ENCODE measurements at places on chromosomes 2 and 18.

GRCh38 chr2:127096280-127096679, 10.7 kb downstream of the BIN1 start:
- DNase-seq = no peak

- no peak for DNase-seq
Measured at GRCh38 chr18:66156946-66157687, 406.3 kb downstream of the CDH7 start.

- no peak for DNase-seq
Measured at GRCh38 chr2:15943378-15944280, 3.3 kb downstream of the MYCN start.

DNA sequence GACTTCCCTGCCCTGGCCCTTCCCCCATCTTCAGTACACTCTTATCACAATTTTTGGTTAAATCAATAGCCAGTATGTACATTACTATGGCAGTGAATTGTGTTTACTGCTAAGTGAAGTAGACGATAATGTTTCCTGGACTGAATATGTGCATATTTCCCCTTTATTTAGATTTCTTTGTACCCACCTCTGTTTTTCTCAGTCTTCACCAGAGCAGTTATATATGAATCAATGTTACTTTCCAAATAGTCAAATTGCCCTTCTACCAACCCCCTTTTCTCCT, 97.1 kb upstream of the HS6ST1 start:
- no peak for DNase-seq

GRCh38 chr2:126657636-126658318, 1.8 kb downstream of the GYPC start:
- peak; percentile 97 for DNase-seq

DNA sequence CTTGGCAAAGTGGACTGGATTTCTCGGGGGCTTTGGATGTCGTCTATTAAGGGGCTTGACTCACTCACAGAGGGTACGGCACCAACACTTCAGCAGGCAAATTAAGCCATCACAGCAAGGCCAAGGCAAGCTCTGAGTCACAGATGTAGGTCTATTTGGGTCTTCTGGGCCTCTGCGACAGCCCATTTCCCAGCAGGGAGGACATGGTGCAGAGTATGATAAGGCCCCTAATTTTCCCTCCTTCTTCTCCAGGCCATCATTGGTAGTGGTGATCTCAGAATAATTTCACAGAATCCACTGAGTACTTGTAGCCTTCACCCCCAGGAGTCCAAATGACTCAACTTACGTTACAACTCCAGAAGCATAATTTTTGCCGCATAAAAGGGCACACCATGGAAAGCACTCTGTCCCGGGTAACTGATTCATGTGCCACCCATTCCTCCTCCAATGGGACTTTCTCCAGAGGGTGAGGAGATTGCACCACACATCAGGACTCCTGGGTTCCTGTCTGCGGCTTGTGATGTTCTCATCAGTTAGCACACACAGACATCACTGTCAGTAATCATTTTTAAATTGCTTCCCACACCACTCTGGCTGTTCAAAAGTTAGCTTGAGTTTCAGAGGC, 164.9 kb downstream of the TXNL1 start:
- no peak for DNase-seq

DNA sequence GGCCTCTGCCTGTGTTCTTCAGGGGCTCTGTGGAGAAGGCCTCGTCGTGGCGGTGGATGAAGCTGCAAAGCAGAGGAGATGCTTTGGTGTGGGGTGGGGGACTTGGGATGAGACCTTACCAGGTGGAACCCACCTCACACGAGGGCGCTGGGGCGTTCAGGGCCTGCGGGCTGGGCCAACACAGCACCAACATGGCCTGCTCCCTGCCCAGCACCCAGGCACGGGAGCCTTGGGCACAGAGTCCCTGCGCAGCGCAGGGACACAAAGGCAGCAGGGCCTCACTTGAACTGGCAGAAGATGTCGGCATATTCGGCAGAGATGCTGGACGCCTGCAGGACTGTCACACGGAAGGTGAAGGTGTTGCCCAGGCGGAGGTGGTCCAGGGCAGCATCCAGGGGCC, 53.8 kb downstream of the AQP12A start:
- no peak for DNase-seq

DNA sequence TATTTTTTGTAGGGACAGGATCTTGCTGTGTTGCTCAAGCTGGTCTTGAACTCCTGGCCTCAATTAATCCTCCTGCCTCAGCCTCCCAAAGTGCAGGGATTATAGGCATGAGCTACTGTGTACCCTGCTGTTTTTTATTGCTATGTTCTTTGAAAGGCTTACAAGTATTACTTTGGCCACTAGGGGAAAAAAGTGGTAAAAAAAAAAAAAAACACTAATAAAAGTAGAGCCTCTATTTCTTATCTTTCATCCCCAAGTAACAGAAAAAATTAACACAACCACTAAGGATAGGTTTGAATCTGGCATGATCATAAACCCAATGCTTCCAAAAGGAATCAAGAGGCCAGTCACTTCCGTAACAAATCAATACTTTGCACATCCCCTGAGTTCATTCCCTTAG, 11.6 kb downstream of the NOL10 start:
- DNase-seq = no peak

DNA sequence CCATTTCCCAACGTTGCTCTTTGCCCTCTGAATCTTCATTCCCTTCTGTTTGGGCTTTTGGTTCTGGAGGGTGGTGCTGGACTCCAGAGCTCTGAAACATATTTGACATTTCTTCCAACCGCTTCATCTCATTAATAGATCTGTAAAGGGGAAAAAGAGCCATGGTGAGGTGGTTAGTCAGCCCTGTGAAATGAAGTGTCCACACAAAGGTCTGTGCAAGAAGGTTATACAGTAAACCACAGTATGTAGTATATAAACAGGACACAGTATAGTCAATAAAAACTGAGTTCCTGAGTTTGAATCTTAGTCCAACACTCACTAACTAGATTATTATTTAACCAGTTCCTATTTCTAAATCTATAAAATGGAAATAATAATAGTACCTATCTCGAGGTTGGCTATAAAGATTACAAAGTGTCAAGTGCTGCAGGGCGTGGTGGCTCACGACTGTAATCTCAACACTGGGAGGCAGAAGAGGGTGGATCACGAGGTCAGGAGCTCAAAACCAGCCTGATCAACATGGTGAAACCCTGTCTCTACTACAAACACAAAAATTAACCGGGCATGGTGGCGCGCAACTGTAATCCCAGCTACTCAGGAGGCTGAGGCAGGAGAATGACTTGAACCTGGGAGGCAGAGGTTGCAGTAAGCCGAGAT, 13.1 kb downstream of the STARD7 start:
- no peak for DNase-seq

DNA sequence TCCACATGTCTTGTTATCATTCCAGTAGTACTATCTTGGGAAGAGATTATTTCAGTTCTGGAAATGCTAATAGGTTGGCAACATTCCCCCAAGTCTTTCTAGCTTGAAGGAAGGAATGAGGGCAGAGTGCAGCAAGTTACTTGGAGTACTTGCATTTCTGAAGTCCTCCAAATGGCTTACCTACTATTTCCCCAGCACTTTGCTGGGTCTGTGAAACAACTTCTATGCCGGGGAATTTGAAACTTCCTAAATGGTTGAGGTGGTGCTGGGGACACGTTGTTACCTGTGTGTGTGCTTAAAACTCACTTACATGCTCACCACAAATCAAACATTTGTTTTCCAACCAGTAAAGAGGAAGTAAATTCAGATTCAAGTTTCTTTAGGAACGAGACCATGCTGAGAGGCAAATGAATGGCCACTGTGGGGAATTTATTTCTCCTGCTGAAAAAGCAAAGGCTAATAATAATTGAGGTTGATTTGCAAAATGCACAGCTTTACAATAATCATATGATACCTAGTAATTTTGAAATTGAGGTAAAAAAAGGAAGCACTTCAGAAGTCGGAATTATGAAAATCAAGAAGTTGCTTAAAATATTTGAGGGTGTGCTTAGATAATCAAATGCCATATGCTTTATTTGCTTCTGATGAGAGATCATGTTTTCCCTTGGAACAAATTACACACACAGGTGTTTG, 1167.7 kb upstream of the ZEB2 start:
- DNase-seq = no peak

- no peak for DNase-seq
Measured at GRCh38 chr2:149572102-149572953, 15.2 kb downstream of the MMADHC start.

DNA sequence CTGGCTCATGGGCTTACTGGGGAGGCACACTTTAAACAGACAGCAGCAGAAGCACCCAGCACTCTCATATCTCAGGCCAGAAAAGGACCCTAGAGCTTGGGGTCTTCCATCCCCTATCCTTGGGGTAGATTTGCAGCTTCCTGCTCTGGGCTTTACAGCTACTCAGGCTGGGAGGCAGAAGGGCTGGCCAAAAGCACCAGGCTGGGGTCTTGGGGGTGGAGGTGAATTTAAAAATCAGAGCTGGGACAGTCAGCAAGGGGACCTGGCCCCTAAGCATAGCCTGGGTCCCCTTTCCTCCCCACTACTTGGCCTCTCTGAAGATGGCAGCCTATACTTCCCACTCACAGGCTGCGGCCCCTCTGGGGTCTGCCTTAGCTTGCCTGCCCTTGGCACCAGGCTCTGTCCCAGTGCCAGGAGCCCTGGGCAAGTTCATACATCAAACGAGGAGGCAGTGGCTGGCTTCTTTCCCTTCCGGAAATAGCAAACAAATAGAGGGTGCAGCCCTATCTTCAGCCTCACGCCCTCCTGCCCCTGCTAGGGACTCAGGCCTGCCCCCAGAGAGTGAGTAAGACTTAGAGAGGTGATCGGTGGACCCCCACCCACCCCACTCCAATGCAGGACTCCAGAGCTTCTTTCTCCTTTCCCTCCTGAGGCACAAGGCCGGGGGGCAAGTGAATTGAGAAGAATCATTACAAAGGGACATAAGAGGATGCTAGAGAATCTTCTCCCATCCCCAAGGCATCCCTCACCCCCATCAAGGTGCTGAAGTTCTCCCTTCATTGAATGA, 26.0 kb upstream of the TNS1 start:
- no peak for DNase-seq

GRCh38 chr2:167052825-167053224, 164.5 kb downstream of the XIRP2 start:
- DNase-seq = no peak

GRCh38 chr18:48218285-48219022, 190.7 kb downstream of the ZBTB7C start:
- no peak for DNase-seq

- DNase-seq = no peak
Measured at GRCh38 chr2:152822676-152823075, 104.3 kb downstream of the ARL6IP6 start.

DNA sequence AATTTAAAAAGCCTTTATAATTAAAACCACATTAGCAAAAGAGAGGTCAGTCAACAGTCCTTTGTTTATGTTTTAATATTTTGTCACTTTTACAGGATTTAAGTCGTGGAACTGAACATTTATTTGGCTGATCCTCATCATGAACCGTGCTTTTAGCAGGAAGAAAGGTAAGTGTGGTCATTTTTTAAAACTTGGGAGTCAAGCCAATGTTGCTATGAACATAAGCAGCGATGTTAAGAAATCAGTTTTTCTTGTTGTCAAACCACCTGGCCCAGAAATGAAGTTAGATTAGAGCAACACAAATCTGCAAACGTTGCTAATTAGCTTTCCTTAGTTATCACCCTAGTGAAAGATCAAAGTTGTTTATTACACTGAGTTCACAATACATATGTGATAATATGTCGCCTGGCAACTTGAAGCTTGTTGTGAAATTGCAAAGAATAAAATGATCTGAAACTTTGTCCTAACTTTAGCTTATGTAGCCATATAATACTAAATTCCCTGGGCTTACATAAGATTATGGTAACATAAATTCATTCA, 186.0 kb downstream of the GULP1 start:
- no peak for DNase-seq

DNA sequence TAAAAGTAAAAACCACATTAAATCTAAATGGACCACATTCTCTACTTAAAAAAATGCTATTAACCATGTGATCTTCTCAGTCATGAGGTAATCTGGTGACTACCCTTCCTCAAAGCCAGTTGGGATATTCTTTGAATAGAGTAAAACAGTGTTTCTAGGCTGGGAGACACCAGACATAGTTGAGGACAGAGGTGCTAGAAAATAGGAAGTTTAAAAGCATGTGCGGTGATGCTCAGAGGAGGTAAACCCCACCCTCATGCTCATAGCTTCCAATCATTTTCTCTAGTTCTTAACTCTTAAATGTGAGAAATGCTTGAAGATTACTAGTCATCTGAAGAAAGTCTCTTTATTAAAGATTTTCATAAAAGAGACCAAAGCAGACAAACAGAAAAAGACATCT, 30.7 kb upstream of the ELAC1 start:
- DNase-seq = no peak

DNA sequence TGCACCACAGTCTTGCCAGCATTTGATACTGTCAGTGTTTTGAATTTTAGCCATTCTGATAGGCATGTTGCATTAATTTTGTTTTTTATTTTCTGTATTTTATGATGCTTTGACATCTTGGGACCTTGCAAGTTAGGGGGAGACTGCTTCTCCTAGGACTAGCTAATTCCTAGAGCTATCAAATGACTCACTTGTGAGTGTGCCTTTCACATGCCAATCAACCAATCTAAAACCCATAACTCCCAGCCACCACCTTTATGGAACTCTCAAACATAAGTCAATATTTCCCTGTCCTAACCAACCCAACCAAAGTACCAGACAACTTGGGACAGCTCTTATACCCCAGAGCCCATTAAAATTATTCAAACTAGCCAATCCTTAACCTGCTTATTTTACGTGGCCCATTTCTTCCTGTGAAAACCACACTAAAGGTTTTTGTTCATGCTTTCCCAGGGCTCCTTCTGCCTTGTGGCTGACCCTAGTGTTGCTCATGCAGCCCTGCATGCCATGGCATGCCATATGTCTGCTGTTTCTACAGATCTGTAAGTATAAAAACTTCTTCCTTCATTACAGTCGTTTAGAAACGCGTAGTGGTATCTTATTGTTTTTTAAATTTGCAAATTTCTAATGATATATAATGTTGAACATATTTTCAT, 230.1 kb downstream of the GPD2 start:
- no peak for DNase-seq

GRCh38 chr18:3083766-3084165, 70.8 kb upstream of the LPIN2 start:
- DNase-seq = no peak

DNA sequence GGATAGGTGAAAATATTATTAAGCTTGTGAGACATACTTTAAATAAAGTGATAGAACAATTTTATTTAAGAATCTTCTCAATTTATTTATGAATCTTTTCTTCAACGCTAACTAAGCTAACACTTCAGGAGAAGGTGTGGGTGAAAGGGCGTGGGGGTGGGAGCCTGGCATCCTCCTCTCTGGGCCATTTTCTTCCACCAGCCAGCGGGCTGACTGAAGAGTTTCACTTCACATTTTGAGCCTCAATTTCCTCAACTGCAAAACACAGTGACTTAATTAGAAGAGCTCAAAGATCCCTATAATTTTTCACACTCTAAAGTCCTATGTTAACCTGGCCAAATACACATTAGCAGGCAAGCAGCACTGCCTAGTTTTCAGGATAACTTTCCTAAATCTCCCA, 94.8 kb downstream of the FTCDNL1 start:
- DNase-seq = no peak

- DNase-seq = no peak
Measured at GRCh38 chr18:9708057-9708433, at the start of gene RAB31. Gene RAB31 (plus strand): TSS chr18:9708301. CDS start chr18:9708406, 105 bp downstream.
